ENCODE measurements at places on chromosomes 5 and 9.

DNA sequence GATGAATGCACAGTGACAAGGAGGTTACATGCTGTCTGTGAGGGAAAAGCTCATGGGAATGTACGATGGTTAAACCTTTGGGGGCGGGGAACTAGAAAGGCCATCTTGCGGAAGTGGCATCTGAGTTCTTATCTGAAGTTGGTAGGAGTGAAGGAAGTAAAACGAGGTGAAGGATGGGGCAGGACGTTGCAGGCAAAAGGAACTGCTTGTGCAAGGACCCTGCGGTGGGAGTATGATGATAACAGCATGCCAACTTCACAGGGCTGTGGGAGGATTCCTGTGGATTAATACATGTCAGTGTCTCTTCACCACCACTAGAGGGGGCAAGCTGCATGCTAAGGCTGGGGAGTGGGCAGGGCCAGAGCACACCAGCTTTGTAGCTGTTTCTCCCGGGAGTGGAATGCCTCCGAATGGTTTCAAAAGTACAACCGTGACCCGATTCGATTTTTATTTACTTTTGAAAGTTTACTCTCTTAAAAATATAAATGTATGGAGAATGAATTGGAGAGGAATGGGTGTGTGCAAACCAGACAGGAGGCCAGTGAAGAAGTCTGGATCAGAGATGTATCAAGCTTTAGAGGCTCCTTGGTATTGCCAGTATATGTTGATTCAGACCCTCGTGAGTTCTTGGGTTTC is 62.5 kb downstream of the CYFIP2 start:
- peak; percentile 74 for DNase-seq

DNA sequence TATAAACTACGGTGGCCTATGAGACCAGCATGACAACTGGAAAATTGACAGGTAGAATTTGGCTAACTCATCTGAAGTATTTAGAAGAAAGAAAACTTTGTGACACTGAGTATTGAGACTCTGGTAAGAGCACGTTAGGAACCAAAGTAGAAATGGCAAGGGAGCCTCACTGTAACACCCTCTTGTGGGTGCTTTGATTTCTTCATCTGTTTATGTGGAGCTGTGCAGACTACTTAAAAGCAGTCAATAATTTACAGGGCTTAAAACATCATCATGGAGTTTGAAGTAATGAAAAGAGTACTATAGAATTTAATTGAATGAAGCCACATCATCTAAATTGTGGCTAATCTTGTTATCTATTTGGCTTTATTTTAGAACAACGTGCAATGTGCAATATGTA is 414.2 kb downstream of the CCDC171 start:
- DNase-seq: no peak

- DNase-seq: no peak
Measured at GRCh38 chr9:111316796-111317195, 13.2 kb downstream of the OR2K2 start.

- no peak for DNase-seq
Measured at GRCh38 chr9:112063151-112063550, 111.9 kb downstream of the SUSD1 start.

DNA sequence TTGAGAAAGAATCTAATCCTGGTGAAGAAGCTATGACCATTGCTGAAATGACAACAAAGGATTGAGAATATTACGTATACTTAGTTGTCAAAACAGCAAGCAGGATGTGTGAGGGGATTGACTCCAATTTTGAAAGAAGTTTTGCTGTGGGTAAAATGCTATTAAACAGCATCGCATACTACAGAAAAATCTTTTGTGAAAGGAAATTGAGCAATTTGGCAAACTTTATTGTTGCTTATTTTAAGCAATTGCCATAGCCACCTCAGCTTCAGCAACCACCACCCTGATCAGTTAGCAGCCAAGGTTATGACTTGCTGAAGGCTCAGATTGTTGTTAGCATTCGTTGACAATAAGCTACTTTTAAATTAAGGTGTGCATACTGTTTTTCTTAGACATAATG is 22.5 kb upstream of the ARL14EPL start:
- DNase-seq: no peak
